ENCODE measurements at places on chromosomes 16 and 17.

DNA sequence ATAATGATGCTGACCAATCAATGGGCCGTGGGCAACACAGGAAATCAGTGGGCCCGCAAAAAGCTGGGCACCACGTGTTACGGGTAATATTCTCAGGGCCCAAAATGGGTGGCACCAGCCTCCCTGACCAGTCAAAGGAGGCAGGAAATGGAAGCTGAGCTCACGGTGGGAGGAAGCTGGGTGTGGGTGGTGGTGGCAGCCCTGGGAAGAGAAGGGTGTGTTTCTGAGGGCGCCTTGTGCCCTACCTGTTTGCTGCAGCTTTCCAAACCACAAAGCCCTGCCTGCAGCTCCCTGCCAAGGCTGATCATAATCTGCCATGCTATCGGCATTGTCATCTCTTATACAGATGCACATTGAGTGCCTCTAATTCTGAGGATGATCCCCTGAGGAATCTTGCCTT, 457.9 kb downstream of the SLC39A11 start:
- no peak for DNase-seq

- no peak for DNase-seq
Observed at GRCh38 chr16:86874141-86874540, 295.8 kb downstream of the FOXL1 start.

DNA sequence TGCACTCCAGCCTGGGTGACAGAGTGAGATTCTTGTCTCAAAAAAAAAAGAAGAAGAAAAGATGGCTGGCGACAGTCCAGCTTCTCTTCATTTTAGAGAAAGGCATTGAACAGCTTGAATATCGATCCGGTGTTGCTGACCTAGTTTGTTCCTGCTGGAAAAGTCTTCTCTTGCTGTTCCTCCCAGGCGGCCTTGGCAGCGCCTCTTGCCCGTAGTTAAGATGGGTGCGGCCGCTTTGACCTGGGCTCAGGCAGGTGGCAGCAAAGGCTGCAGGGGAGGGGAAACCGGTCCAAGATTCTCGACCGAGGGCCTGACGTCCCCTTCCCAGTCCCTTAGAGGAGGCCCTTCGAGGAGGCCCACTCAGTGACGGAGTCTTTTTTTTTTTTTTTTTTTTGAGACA, 3.8 kb upstream of the ZNF764 start:
- no peak for DNase-seq

- DNase-seq: no peak
Observed at GRCh38 chr17:27649929-27650328, 18.9 kb downstream of the LGALS9 start.

- no peak for DNase-seq
Observed at GRCh38 chr17:18920911-18921441, 31.0 kb upstream of the SLC5A10 start.

GRCh38 chr16:49576941-49577340, 203.3 kb downstream of the C16orf78 start:
- no peak for DNase-seq

- no peak for DNase-seq
Observed at GRCh38 chr17:83041305-83041704, 38.1 kb upstream of the METRNL start.

DNA sequence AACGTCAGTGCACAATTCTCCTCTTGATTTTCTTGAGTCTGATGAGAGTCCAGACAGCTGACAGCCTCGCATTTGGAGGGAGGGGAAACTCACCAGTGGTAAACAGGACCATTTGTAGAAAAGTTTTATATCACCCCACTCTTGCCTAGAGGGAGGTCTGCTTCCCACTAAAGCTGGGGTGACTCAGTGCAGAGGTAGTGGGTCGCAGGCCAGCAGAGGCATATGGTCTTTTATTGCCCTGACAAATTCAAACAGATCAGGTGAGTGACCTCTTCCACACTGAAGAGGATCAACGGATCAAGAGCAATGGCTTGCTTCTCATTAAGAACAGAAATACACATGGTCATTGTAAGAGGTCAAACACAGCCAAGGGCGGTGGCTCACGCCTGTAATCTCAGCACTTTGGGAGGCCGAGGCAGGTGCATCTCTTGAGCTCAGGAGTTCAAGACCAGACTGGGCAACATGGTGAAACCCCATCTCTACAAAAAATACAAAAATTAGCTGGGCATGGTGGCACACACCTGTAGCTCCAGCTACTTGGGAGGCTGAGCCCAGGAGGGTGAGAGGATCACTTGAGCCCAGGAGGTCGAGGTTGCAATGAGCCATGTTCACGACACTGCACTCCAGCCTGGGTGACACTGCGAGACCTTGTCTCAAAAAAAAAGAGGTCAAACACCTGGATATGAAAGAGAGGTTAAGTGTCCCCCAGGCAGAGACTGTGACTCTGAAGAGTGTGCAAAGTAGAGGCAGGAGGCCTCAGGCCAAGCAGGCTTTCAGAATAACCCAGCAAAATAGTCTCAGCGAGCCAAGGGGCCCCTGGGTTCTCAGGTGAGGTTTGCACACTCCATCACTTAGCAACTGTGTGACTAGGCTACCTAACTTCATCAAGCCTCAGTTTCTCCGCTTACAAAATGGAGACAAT, 56.5 kb upstream of the ERN1 start:
- DNase-seq: no peak

DNA sequence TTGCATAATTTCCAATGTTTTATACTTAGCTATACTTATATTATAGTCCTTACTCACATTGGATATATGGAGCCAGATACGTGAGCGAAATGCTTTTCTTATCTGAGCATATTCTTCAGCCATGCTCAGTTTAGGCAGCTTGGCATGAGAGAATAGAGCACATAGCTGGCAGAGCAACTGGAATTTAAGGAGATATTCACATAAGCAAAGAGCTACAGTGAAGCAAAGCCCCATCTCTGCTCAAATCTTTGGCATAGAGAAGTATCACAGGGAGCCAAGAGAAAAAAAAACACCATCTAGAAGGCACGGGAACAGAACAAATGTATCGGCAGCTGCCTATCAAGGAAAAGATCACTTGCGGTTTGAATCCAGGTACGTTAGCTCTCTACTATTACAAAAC, 734.2 kb upstream of the KIF2B start:
- no peak for DNase-seq

- no peak for DNase-seq
Observed at GRCh38 chr17:27946513-27946912, 53.3 kb upstream of the LYRM9 start.

DNA sequence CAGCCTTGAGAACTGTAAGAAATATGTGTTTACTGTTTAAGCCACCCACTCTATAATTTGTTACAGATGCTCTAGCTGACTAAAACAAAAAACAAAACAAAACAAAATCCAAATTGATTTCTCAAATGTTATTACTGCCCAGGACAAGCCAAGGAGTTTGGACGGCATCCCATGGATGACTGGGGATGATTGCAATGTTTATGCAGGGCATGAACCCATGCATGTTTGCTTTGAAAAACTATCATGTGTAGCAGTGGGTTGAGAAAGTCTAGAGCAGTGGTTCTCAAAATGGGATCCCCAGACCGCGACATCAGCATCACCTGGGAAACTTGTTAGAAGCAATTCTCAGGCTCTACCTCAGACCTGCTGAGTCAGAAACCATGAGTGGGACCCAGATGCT, 223.2 kb upstream of the PSMD7 start:
- no peak for DNase-seq

GRCh38 chr16:88383401-88384221, 852 bp downstream of the ZNF469 start:
- DNase-seq: no peak

DNA sequence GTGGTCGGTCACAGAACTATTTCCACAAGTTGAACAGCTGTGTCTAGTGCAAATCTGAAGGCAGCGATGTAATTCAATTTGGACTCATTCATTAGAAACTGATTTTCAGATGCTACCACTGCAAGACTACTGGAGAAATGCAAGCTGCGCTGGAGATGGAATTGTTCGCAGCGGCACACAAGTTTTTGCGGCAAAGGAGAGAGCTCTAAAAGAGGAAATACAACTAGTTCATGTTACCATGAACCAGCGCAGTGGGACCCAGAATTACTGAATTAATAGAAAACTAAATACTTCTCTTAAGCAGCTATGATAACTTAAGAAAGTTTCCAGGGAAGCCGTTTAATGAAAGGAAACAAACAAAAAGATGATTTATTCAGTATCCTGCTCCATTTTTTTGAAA, 1.9 kb downstream of the CREBBP start:
- no peak for DNase-seq

GRCh38 chr17:8766731-8767130, 8.4 kb upstream of the SPDYE4 start:
- DNase-seq: no peak

DNA sequence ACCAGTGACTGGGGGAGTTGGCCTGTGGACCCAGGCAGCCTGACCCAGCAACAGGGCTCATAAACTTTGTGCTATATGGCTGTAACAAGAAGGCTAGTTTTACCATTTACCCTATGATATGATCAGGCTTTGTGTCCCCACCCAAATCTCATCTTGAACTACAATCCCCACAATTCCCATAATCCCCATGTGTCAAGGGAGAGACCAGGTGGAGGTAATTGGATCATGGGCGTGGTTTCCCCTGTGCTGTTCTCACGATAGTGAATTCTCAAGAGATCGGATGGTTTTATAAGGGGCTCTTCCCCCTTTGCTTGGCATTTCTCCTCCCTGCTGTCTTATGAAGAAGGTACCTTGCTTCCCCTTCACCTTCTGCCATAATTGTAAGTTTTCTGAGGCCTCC, 111.2 kb upstream of the NLRP1 start:
- no peak for DNase-seq

- no peak for DNase-seq
Observed at GRCh38 chr17:12664894-12665262, 812 bp upstream of the MYOCD start.

DNA sequence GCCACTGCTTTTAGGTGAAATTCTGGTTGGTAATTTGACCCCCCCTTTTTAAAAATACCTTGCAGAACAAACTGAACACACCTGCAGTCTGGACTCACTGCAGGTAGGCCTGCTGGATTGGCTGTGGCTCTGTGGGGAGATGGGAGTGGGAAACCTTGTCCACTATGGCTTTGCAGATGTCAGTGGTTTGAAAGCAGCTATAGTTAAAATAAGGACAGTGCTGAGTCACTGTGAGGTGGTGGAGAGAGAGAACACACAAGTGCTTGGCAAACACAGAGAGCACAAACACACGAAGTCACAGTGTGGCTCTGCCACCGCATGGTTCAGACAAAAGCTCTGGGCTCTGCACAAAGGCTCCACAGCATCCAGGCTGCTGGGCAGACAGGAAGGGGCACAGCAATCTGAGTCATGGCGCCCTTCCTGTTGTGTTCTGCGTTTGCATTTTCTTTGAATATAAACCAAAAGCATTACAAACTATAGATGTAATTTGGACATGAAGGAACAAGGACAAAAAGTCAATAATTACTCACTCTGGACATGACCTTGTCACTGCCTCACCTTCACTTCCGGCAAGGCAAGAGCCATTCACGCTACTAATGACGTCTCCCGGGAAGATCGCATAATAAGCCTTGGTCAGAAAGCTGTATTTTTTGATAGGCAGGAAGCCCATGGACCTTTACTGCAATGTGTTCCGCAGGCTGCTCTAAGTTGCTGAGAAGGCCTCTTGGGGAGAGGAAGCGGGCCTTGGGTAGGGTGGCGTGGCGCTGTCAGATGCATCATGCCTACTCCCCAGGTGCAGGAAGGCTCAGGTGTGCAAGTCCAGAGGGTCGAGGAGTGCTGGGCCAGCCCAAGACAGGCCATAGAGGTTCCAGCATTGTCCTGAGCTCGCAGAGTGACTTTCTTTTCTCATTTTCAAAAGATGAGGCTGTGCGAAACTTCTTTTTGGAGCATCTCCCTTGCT, 60.1 kb upstream of the MED9 start:
- no peak for DNase-seq

- DNase-seq: no peak
Observed at GRCh38 chr16:12160815-12161550, 184.4 kb downstream of the SNX29 start.

GRCh38 chr17:14541714-14542113, 240.8 kb downstream of the HS3ST3B1 start:
- DNase-seq: no peak

DNA sequence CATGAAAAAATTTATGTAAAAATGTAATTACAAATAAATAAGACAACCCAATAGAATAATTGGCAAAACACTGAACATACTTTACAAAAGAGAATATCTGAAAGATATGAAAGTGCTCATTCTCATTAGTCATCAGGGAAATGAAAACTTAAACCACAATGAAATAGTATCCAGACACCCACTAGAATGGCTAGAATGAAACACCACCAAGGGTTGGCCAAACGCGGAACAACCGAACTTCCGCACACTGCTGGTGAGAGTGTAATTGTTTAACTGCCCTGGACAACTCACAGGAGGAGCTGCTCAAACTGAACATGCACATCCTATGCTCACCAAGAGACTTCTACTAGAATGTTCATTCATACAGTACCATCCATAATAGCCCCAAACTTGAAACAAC, 5.8 kb upstream of the ZDHHC7 start:
- no peak for DNase-seq

GRCh38 chr17:8117367-8117979, 841 bp downstream of the ALOXE3 start:
- no peak for DNase-seq

DNA sequence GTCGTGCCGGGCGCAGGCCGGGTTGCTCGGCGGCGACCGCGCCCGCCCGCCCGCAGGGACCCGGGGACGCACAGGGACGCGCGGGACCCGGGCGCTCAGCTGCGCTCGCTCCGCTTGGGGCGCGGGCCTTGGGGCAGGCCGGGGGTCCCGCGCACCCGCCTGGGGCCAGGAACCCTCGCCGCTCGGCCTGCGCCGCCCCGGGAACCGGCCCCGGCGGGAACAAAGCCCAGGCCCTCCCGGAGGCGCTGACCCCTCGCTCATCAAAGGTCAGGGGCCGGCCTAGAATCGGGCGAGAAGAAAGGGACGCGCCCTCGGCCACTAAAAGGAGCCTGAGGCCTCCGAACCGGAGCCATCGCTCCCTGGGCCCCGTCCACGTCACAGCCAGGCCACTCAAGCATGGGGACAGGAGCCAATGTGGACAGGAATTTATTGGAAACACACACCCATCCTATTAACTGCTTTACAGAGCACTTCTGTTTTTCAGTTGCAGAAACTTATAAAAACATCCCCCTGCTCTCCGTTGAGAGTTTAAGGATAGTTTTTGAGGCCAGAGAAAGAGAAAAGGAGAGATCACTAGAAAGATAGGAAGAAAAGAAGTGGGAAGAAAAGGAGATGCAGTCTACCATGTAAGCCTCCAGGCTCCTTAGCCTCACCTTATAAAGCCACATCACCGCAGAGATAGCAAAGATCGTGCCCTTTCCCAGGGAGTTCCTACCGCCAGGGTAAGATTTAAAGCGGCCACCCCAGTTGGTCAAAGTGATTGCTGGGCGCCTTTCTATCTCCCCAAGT, 558 bp upstream of the ZFHX3 start:
- no peak for DNase-seq

GRCh38 chr17:69728816-69729215, 314.3 kb downstream of the MAP2K6 start:
- no peak for DNase-seq

DNA sequence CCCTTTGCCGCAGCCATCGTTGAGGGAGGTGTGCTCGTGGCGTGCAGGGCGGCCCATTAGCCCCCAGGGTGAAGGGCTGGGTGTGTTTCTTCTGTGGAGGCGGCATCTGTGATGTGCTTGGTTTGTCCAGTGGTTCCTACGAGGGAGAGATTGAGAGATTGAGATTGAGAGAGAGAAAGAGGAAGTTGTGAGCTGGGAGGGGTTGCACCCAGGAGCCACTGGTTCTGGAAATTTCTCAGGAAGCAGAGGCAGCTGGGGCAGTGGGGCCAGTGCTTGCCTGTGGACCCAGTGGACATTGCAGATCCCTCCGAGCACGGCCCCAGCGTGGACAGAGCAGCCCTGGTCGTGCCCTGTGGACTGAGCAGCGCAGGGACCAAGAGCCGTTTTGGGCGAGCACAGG, 72.0 kb upstream of the ZNF750 start:
- no peak for DNase-seq

GRCh38 chr17:10114931-10115535, 83.4 kb downstream of the GAS7 start:
- DNase-seq: peak; percentile 83

All from omental fat pad (tissue), 4 donors.